HT-29 (cell line): ENCODE measurements at places on chromosomes 16 and 17. TPM values are rescaled to one million over a fixed set of nuclear protein-coding genes. Genes with fewer than 3 reads are reported as not detected.

GRCh38 chr17:30253312-30253711, 17.8 kb upstream of the SLC6A4 start:
- peak; percentile 45 for DNase-seq

- DNase-seq: no peak
These were observed 3.8 kb downstream of the HEATR9 start for GRCh38 chr17:35864853-35865252.

- DNase-seq: no peak
These were observed 42.4 kb upstream of the IRF8 start for GRCh38 chr16:85856585-85856984.

GRCh38 chr17:79842656-79843473, 3.6 kb upstream of the CBX4 start:
- DNase-seq: no peak

DNA sequence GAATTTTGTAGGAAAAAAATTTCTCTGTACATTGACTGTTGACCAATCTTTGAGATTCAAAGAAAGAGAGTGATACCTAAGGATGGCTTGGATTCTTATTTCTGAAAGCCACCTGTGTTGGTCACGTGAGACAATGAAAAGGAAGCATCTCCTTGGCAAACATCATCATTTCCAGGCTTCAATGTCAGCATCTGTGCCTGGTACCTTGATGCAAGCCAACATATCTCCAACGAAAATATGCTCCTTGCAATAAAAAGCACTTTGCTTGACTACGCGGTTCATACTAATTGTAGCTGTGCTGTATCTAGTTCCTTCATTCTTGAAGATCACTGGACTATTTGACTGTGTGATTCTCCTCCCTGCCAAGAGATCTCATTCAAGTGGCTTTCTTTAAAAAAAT, 503.4 kb upstream of the PSMD7 start:
- DNase-seq: no peak

- no peak for DNase-seq
These were observed 2.7 kb upstream of the PDE6G start for GRCh38 chr17:81659038-81659437.

CDH3 gene
- 2.9 and 4.2 TPM in 2 replicates for total RNA-seq

DNA sequence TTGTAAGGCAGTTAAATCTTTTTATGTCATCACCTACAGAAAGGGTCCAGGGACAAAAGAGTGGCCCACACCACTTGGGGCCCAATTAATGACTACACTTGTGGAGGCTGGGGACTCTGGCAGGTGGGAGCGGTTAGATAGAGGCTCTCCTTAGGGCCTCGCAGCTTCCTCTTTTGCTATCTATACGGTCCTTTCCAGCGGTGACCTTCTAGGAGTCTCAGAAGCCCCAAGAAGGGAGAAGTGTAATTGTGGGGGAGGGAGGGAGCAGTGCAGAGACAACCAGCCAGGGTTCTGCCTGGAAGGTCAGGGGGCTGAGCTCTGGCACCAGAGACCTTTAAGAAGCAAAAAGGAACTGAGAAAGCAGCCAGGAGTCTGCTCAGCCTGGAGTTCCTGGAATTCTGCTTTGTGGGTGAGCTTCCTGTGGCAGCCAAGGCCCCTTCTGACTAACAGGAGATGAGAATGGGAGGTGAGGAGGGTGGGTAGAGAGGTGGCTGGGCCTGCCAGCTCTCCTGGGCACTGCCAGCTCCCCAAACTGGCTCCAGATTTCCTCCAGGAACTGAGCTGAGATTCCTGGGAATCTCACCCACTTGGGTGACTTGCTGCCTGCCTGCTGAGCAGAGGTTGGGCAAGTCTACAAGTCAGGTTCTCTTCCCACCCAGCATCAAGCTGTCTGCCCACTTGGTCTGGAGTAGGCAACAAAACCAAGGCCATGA, 16.3 kb upstream of the MAP3K14 start:
- DNase-seq: no peak

GRCh38 chr16:72500545-72500944, 328.6 kb upstream of the PMFBP1 start:
- no peak for DNase-seq

DNA sequence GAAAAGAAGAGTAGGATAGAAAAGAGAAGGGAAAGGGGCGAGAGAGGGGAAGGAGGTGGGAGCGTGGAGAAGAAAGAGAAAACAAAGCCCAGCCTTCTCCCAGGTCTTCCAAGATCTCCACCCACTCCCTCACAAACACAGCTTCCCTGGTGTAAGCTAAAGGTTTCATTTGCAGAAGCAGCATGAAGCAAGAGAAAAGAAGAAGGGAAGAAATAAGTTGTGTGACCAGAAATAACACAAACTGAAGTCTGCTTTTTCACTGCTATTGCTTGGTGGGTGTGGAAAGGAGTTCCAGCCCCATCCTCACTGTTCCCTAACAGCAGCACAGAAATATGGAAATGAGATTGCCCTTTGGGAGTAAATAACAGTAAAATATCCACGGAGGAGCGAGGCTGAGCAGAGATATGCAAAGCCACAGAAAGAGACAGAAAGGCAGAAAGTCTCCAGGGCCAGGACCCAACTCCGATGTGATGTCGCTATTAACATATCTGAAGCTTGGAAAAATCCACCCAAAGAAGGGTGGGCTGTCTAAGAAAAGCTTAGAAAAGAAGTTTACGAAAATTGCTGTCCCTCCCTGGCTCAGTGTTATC, 10.3 kb upstream of the GAS7 start:
- DNase-seq: no peak

TBC1D3I gene
- 0.10 and 0.42 TPM in 2 replicates for total RNA-seq

CDT1 gene
- 120 and 146 TPM in 2 replicates for total RNA-seq

EMP2 gene
- total RNA-seq: 38.0 and 41.7 TPM in 2 replicates

PDE6G gene
- 0.68 TPM in 1 of 2 replicates, not detected in the other for total RNA-seq

GRCh38 chr16:28062847-28063521, 530 bp downstream of the GSG1L start:
- no peak for DNase-seq

DNA sequence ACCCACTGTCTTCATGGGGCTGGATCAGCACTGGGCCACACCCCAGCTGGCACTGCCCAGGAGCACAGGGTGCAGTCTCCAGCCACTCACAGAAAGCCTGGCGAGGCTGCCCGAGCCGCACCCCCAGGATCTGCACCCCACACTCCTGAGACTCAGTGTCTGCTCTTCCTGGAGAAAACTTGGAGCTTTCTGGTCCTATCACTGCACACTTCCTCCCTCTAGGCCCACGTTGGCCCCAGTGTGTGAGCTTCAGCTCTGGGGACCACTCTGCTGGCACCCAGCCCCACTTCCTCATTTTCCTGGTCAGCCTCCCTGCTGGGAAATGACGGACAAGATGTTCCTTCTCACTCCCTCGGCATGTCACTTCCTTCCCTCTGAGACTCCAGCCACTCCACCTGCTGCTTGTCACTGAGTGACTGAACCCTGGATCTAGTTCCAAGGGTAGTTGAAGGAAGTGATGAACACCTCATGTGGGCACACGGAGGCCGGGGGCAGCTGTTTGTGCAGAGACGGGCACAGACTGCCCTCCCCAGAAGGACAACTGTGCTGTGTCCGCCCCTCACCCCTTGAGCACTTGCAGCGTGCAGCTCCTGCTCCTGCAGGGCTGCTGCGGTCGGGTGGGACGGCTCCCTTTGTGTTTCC, 29.0 kb downstream of the ZC3H18 start:
- no peak for DNase-seq

- DNase-seq: no peak
These were observed 171.8 kb upstream of the FOXF1 start for GRCh38 chr16:86338403-86339115.

GRCh38 chr17:37527249-37527851, 37.7 kb downstream of the DUSP14 start:
- DNase-seq: peak; percentile 87

DNA sequence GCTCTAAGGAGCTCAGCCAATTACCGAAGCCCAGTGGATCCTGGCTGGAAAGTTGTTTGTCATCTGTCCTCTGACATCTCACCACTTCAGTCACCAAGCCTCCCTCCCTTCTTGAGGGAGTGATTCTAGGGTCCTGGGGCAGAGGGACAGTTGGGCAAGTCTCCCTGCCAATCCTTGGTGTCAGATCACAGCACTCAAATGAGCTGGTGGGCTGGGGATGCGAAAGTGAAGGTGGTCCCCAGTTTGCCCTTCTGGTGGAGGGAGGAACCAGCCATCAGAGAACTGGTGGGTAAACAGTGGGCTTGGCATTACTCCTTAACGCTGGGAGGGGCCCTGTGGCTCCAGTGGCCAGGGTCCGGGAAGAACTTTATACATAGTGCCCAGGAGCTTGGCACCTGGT, 4.4 kb upstream of the CALB2 start:
- DNase-seq: no peak

DNA sequence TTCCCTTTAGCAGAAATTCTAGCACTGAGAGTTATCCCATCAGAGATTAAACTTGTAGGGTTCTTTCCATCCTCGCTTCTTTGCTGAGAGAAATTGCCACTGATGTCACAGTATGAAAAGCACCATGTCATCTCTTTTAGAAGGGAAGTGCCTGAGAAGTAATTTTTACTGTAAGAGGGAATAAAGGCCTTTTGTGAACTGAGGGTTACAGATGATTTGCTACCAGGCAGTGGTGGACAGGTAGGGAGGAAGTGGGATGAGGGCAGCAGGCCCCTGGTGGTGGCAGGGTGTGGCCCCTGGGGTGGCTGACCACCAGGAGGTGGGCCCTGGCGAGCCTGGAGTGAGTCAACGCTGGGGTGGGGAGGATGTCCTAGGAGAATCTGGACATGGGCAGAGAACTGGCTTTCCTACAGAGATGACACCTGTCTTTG, 6.4 kb upstream of the MILR1 start:
- DNase-seq: no peak

DNA sequence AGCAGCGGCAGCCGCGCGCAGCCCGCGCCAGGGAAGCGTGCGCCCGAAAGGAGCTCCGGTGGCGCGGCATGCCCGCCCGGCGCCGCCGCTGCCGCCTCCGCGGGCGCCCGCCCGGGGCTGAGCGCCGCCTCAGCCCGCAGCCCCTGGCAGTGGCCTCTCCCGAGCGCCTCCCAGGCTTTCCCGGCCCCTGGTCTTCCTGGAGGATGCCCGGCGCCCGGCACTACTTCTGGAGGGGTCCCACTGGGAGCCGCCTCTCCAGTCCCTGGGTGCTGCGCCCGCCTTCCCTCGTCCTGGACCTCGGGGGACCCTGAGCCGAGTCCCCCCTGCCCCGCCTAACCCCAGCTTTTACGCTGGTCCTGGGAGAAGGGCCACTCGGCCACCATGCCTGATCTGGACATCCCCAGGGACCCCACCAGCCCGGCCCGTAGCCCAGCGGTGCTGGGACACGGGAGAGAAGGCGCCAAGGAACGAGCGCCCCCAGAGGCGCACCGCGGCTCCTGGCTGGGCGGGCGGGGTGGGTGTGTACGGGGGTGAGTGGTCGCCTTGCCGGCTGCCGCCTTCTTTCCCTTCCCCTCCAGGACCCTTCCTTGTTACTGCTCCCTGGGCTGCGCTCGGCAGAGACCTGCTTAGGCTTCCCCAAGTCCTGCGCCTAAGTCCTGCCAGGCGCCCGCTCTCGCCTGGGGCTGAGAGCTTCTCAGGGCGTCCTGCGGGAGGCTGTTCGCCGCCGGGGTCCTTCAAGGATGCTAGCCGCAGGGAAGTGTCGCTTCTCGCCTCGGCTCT, 704 bp downstream of the ASIC2 start:
- DNase-seq: no peak

- no peak for DNase-seq
These were observed 595.2 kb downstream of the TOX3 start for GRCh38 chr16:51951668-51952298.

CEP20 gene
- total RNA-seq: 17.3 and 19.2 TPM in 2 replicates

DNA sequence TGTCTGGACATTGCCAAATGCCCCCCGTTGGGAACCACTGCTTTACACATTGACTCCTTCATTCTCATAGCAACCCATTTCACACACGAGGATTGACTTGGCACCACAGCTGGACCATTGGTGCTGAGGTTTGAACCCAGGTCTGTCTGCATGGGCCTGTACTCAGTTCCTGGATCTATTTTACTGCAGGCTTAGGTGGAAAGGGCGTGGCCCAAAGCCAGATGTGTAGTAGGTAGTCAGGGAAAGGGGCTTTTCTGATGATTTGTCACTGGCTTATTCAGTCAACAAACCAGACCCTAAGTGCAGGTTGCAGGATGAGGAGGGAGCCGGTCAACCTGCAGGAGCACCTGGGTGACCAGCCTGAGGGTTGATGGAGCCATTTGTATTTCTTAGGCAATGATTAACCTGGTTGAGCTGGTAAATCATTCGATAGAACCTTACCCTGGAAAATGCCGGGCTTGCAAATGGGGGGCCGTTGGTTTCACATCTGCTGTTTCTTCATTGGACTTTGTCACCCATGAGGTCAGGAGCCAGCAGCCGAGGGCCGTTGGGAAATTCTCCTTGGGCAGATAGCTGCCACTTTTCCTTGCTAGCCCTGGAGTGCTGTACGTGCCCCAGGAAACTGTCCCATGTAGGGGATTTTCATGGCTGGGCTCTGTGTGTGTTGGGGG, 104.4 kb downstream of the CMIP start:
- peak; percentile 41 for DNase-seq

TMEM235 gene
- not detected in 2 replicates for total RNA-seq

GRCh38 chr17:15883617-15884111, 61.3 kb upstream of the ADORA2B start:
- DNase-seq: no peak

CDC42EP4 gene
- 98.2 and 109 TPM in 2 replicates for total RNA-seq

HEATR9 gene
- not detected in 2 replicates for total RNA-seq

CCL16 gene
- not detected in 2 replicates for total RNA-seq
